ENCODE measurements at places on chromosomes 16 and 17. TPM values are rescaled to one million over a fixed set of nuclear protein-coding genes. Genes with fewer than 3 reads are reported as not detected.

Gene SYCE1L
- not detected for total RNA-seq

Gene PITPNM3
- total RNA-seq: 10.4 TPM

Gene SOCS1
- 1.8 TPM for total RNA-seq

Gene SARM1
- 121 TPM for total RNA-seq

Gene CLDN6
- total RNA-seq: not detected

Gene MYH8
- not detected for total RNA-seq

All from ascending aorta (tissue), 2 donors.